WTC11 (cell line): ENCODE measurements at places on chromosomes 12 and 14.

- peaks cover 10% of the 10 kb centered on the region for H3K27me3 ChIP-seq
- peaks cover 6% of the 10 kb centered on the region for H3K4me1 ChIP-seq
- no peak overlapping the region for H3K27ac ChIP-seq
- DNase-seq, result peak; percentile 45
- no peaks in the 10 kb centered on the region for H3K36me3 ChIP-seq
Observed at GRCh38 chr12:9943240-9943639, 11.1 kb upstream of the CLEC2A start.

DNA sequence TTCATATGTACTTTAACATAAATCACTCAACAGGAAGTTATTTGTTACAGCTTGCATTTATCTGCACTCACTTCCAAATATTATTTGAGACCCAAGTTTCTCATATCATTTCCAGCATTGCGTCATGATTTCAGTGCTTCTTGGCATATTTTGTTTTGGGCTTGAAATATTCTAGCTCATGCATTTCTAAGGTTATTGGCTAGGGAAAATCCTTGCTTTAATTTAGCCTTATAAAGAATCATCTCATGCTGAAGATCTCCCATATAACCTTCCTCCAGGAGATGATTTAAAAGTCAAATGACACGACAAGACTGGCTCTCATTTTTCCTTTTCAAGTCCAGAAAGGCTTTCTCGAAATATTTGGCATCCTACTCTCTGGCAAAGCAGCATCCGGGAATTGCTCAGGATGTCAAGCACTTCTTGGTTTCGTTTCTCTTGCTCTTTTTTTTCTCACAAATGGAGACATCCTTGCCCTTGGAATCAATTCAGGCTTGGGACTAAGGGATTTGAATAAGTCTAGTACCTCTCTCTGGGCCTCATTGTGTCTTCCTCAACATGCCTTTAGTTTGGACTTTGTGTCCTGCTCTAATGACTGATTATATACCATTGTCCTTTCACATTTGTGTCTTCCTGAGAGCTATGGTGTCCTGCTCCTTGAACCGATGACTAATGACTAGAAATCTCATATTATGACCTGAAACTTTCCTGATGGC, 295.0 kb downstream of the RMST start:
- peaks cover 13% of the 10 kb centered on the region; the same call in 1 of the 2 replicates for H3K4me1 ChIP-seq
- peaks cover 9% of the 10 kb centered on the region for H3K36me3 ChIP-seq
- H3K27me3 ChIP-seq, result no peaks in the 10 kb centered on the region

- no peak overlapping the region for H3K27ac ChIP-seq
- peaks cover 17% of the 10 kb centered on the region for H3K36me3 ChIP-seq
- DNase-seq, result no peak
Observed at GRCh38 chr12:125135906-125136305, 70.7 kb downstream of the AACS start.

DNA sequence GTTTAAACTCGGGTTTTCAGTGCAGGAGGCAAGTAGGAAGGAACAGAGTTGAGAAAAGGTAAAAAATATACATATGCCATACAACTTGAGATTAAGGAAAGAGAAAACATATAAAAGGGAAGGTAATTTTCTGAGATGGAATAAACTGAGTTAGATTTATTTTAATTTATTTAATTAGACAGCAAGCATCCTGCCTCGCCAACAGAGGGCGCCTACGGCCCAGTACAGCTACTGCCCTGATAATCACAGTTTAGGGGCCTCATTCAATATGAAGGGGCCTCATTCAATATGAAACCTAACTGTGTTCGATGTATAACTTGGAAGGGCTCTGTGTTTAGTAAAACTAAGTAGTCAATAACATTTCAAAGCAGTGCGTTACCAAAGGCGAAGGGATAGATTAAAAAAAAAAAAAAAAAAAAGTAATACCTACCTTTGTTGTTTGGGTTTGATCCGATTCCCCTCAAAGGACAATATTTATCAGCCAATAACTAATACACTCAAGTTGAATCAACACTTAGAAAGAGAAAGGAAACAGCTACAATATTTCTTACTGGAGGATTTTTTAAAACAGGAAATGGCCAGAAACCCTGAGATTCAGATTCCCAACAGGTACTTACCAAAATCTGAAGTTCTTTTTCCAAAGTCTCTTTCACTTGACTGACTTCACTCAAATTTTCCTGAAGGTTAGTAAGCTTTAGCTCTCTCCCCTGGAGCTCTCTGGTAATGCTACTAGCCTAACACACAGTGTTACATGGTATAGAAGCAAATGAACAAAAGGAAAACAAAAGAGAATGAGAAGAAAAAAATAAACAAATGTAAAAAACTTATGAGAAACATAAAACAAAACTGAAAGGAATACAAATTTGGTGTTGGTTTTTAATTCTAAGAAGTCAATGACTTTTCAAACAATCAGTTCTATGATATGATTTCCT, 70.0 kb upstream of the VPS33A start:
- peak overlapping the region; percentile 73; the same call in 1 of the 2 replicates for H3K27ac ChIP-seq
- H3K27me3 ChIP-seq, result no peaks in the 10 kb centered on the region
- H3K4me3 ChIP-seq, result no peak overlapping the region

DNA sequence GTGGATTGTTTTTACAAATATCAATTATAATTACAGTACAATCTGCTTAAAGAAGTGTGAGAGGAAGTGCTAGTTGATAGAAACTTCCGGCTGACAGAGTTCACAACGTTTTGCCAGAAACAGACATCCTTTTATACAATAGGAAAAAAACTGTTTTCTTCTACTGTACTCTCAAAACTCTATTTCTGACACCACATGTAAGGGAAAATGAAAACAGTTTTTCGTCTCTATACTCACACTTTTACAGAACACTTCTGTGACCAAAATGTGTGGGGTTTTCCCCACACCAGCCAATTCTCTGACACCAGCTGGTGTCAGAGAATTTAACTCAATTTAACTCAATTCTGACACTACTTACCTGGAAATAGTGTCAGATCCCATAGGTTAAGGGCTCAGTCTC, 24.2 kb upstream of the HIF1A start:
- no peak overlapping the region for H3K27ac ChIP-seq
- H3K4me3 ChIP-seq, result no peak overlapping the region
- no peaks in the 10 kb centered on the region for H3K27me3 ChIP-seq
- no peak for DNase-seq
- H3K4me1 ChIP-seq, result peaks cover 16% of the 10 kb centered on the region
- no peaks in the 10 kb centered on the region for H3K36me3 ChIP-seq

- DNase-seq, result peak; percentile 66
- no peak overlapping the region for H3K4me3 ChIP-seq
- peaks cover 39% of the 10 kb centered on the region for H3K4me1 ChIP-seq
- no peak overlapping the region for H3K27ac ChIP-seq
Observed at GRCh38 chr14:89773644-89774316, 180.8 kb downstream of the EFCAB11 start.

GRCh38 chr14:87334997-87335685, 657.8 kb downstream of the GALC start:
- H3K27ac ChIP-seq, result no peak overlapping the region
- DNase-seq, result no peak
- H3K36me3 ChIP-seq, result peaks cover 2% of the 10 kb centered on the region; the same call in 1 of the 2 replicates
- no peaks in the 10 kb centered on the region for H3K27me3 ChIP-seq

DNA sequence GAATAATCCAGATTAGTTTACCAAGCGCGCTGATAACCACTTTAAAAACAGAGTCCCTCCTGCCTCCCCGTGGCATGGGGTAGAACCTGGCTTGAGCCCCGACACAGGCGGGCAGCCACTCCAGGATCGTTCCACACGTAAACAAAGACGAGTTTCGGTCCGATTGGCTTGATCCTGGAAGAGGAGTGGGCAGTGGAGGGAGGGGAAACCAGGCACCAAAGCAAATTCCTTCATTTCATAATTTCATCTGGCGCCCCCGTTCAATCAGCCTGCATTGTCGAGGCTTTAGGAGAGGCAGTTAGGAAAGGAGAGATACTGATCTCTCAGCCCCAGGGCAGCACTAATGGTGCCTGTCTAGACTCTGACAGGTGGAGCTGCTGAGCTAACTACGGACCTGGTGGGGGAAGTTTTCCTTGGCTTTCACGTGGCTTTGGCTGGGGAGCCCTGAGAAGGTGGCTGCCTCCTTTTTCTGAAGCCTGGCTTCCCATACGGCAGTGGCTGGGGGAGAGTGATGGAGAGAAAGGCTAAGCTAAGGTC, 751 bp upstream of the GPRC5A start:
- DNase-seq, result peak; percentile 54
- H3K27ac ChIP-seq, result no peak overlapping the region
- H3K4me1 ChIP-seq, result peaks cover 36% of the 10 kb centered on the region
- peak overlapping the region; percentile 84 for H3K4me3 ChIP-seq

DNA sequence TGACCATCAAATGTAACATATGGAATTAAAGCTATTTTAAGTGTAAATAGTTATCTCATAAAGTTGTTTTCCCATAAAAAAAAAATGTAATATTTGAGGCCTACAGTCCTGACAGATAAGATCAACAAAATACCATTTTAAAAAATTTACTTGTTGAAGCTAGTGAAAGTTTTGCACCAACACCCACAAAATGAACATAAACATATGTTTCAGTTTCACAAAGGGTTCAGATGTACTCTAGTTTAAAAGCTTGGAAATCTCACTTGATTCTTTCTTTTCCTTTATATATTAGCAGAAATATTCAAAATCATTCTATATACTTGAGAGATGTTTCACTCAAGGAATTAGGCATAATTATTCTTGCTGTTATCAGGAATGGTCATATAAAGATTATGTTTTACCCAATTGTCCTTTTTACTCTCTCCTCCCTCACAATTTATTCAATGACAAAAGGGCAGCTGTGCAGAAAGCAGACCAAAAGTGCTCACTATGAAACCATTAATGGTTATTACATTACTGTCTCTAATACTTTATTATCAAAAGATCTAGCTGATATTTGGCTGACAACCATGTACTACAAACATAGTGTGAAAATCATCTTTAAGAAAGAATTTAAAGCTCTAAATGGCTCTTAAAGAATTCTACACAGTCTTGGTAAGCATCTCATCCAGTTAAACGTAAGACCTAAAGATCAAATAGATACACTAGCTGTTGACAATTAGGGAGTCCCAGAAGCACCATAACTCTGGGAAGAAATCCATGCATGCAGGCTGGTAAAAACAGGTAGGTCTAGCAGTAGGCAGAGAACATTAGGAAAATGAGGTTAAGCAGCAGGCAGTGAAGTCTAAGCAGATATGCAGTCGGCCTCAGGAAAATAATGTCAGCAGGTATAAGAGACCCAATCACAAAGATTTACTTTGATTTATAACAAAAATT, 28.8 kb downstream of the KIF21A start:
- no peak overlapping the region for H3K27ac ChIP-seq
- H3K27me3 ChIP-seq, result peaks cover 58% of the 10 kb centered on the region
- no peak for DNase-seq
- H3K4me1 ChIP-seq, result peaks cover 21% of the 10 kb centered on the region
- no peaks in the 10 kb centered on the region for H3K36me3 ChIP-seq

GRCh38 chr14:90773196-90773486, 43.1 kb downstream of the TTC7B start:
- no peaks in the 10 kb centered on the region for H3K4me1 ChIP-seq
- no peaks in the 10 kb centered on the region for H3K27me3 ChIP-seq
- peaks cover 17% of the 10 kb centered on the region for H3K36me3 ChIP-seq
- no peak overlapping the region for H3K27ac ChIP-seq
- DNase-seq, result no peak

- H3K27me3 ChIP-seq, result no peaks in the 10 kb centered on the region
- no peak for DNase-seq
- H3K36me3 ChIP-seq, result no peaks in the 10 kb centered on the region
- no peaks in the 10 kb centered on the region for H3K4me1 ChIP-seq
- H3K4me3 ChIP-seq, result no peak overlapping the region
Observed at GRCh38 chr14:63088865-63089264, 43.6 kb upstream of the KCNH5 start.
